NCI-H1436 (cell line): ENCODE measurements at places on chromosomes 6 and 20.

DNA sequence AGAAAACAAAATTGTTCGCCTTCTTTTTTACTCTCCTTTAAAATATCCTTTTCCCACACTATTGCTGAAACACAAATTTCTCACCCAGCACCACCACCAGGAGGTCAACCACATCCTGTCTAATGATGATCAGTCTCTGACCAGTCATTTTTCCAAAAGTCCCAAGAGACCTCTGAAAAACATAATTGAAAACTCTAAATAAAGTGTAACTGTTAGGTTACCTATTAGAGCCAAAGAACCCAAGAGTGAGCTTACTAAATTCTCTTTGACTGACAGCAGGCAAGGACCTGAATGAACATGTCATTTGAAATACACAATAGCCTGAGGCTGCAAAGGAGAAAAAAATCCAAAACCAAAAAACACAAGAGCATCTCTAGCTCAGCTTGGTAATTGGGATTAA is 735.4 kb downstream of the CBLN4 start:
- no peak for DNase-seq

DNA sequence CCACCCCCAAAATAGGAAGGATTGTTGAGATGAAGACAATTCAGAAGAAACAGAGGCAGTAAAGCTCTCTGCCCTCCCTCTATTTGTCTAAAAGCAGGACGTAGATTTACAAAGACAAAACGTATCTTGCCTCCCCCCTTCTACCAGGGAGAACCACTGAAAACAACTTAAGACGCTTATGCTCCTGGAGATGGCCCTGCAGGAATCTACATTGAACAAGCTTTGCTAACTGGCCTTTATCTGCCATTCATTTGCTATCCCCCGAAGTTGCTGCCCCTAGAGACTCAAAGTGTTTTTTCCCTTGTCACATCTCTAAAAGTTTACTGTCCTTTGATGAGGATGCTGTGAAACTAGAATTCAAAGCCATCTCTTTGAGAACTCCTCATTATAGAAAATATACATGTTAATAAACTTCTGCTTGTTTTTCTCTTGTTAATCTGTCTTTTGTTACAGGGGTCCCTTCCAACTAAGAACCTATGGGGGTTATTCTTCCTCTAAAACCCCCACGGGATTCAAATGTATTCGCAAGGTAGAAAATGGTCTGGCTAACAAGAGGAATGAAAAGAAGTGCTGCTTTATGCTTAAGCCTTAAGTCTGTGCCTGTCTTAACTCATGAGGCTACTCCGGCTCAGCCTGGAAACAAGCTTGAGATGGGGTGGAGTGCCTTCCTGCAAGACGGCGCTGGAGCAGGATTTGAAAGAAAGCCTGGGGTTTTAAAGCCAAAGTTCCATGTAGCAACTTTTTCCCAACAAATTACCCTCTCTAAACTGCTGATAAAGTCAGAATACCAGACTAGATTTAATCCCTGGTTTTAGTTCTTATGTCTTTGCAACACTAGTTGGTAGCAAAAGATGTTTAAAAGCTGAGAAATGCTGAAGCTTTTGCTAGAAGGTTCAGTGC is 88.0 kb downstream of the CLIC5 start:
- DNase-seq = no peak

- DNase-seq = no peak
These were observed 77.8 kb downstream of the SYCP2L start for GRCh38 chr6:10964684-10965083.

DNA sequence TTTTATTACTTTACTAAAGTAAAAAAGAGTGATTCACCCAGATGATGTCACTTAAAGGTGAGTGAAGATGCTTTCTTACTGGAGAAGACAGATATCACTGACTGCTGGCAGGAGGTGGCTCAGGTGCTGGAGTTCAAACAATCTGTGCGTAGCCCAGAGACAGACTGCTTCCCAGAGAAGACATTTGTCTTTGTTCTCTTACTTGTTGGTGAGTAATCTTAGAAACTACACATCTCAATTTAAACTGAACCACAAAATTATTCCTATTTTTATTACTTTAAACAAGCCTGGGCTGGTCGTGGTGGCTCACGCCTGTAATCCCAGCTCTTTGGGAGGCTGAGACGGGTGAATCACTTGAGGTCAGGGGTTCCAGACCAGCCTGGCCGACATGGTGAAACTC is 92.2 kb downstream of the CEP162 start:
- DNase-seq = no peak

DNA sequence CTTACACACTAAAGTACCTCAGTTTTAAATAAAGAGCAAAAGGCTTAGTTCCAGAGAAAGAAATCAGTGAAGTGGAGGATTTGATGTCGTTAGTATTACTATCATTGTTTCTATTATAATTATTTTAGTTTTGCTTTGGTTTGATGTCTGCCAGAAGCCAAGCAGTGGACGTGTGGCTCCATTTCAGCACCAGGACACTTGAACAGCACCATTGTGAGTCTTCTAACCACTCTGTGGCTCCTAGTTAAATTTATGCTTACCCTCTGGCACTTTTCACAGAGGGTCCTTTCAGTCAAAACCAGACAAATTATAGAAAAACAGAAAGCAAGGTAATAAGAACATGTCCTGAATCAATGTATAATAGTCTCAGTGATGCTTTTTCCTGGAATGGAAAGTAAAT is 3.4 kb downstream of the COL9A1 start:
- DNase-seq = no peak

DNA sequence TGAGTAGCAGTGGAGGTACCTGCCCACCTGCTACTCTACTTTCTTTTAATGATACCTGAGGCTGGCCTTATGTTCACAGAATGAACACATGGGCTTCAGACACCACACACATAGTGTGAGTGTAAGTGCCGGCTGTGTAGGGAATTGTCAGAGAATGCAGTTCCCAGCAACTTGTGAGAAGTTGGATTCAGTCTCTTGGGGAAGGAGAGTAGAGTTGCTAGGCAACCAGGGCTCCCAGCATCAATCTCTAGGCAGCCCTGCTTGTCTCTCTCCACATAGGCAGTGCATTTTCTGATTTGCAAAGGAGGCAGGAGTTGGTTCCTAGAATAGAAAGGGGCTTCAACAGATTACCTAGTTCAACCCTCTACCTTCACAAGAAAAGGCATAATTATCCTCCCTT is 74.1 kb downstream of the BFSP1 start:
- DNase-seq = no peak

DNA sequence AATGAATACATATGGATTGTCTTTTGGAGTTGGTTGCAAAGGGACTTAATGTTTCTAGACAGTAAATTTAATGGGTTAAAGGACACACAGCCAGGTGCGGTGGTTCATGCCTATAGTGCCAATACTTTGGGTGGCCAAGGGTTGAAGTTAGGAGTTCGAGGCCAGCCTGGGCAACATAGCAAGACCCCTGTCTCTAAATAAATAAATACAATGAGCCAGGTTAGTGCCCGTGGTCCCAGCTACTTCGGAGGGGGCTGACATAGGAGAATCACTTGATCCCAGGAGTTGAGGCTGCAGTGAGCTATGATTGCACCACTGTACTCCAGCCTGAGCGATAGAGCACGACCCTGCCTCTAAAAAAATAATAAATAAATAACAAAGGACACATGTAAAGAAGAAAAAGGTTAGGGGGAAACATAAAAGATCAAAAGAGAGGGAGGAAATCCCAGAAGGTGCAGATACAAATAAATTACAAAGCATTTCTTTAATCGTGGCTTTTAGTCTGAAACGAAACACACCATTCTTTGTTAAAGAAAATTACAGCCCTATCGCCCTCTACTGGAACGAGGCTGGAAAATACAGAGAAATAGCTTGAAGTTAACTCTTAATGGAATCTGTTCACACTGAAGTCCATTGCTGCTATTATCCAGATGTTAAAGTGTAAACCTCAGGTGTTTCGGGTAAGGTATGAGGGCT is 42.6 kb upstream of the SCML4 start:
- peak; percentile 13 for DNase-seq

- DNase-seq = no peak
These were observed 80.7 kb downstream of the RREB1 start for GRCh38 chr6:7188492-7188891.

DNA sequence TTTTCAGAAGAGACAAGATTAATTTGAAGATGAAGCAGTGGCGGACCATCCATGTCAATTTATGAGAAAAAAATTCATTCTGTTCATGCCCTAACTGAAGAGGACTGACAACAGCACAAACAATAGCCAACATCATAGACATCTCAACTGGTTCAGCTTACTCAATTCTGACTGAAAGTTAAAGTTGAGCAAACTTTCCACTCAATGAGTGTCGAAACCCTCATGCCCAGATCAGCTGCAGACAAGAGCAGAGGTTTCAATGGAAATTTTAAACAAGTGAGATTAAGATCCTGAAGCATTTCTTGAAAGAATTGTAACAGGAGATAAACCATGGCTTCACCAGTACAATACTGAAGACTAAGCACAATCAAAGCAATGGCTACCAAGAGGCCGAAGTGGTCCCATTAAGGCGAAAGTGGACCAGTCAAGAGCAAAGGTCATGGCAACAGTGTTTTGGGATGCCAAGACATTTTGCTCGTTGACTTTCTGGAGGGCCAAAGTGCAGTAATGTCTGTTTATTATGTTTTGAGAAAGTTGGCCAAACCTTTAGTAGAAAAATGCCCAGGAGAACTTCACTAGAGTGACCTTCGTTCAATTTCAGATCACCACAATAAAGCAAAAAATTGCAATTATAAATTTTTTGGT is 6.1 kb upstream of the SFT2D1 start:
- no peak for DNase-seq

DNA sequence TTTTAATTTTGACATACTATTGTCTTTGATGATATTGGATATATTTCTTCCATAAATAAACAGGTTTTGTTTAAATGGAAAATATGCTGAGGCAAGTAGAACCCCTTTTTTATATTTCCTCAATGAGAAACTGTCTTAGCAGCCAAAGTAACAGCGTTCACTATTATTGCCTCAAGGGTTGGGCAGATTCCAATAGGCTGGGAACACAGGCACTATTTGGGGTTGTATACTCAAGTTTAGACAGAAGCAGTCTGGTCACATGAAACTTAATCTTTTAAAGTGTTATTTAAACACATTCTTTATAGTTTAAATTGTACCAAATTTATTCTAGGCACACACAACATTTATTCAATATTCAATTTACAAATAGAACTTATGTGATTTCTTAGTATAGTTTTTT is 520.2 kb downstream of the EYS start:
- no peak for DNase-seq

DNA sequence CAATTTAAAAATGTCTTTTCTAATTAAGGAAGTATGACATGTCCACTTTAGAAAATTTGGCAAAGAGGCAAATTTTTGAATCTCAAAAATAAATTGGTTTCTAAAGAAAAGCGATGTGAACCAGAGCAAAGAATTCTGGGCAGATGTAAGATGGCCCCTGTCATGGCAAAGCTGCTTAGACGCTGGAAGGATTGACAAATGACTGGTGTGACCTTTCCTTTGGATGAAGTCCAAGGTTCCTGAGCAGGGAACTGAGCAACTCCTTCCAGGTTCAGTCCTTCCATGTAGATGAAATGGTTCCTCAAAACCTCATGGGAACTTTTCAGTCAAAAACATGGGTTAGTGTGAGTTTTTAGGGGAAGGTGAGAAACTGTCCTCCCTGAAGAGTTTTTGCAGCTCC is 25.1 kb downstream of the BRPF3 start:
- DNase-seq = no peak

- no peak for DNase-seq
These were observed 50.1 kb upstream of the C20orf144 start for GRCh38 chr20:33612001-33612400.

DNA sequence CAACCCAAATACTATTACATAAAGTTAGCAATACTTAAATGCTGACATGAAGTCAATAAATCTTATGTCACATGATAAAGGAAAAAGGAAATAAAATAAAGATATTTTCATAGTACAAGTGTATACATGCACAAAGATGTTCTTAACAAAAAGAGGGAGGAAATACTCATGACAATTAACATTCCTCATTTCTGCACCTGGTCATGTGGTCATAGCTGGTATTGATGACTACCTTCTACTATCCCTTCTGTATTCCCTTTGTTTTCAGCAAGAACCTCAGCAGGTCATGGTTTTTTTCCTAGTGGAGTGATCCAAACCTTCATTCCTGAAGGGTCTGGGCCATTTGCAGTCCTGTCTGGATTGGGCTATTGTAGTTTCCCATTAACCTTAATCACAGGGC is 43.5 kb upstream of the FYN start:
- no peak for DNase-seq

DNA sequence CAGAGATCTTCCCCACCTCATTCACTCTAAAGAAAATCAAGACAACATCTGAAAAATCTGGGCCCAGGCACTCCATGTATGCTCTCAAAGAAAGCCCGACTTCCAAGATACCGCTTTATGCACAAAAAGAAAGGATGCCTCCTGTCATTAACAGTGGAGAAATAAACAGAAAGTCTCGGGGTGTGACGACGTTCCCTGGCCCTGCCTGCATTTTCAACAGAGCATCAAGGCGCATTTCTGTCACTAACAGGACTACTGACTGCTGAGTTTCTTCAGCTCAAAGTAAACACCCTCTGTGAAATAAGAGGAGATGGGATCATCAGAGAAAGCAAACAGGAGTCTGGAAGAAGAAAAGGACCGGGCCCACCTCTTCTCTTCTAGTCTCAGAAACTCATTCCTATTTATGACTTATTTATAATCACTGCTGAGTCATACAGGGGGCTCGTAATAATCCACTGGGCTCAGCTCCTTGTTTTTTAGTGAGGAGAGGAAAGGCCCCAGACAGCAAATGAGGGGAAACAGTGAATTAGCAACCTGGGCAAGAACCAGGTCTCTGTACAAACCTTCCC is 99.7 kb downstream of the ZMYND8 start:
- DNase-seq = no peak

DNA sequence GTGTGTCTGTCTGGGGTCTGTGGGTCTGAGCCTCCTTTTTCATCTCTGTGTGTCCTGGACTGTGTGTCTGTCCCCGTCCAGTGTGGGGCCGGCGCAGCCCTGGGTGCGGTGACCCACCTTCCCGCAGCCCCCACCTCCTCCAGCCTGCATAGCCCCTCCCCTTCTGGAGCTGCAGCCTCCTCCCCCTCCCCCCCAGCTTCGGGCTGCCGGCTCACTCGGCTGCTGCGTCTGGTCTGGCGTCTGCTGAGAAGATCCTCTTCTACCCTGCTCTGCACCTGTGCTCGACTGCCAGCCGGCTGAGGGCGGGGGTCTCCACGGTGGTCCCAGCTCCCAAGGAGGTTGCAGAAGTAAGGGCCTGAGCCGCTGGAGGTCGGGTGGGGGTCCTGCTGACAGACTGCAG is 7.6 kb upstream of the LKAAEAR1 start:
- no peak for DNase-seq

DNA sequence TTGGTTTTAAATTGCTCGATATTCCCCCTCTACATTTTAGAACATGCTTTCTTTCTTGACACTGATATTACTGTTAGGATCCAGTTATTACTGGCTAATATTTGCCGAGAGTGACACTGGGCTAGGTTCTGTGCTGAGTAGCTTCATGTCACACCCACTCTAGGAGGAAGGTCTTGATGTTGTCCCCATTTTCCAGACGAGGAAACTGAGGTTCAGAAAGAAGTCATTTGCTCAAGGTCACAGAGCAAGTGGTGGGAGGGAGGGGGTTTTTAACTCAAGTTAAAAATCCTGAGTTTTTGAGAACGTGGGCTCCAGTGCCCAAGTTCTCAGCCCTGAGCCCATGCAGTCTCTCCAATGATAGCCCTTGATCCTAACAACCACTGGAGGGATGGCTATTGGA is 18.9 kb downstream of the TGM2 start:
- DNase-seq = no peak
